Renal pelvis (tissue), 12 donors: ENCODE measurements at places on chromosomes 16 and 17. TPM values are rescaled to one million over a fixed set of nuclear protein-coding genes. Genes with fewer than 3 reads are reported as not detected.

DNA sequence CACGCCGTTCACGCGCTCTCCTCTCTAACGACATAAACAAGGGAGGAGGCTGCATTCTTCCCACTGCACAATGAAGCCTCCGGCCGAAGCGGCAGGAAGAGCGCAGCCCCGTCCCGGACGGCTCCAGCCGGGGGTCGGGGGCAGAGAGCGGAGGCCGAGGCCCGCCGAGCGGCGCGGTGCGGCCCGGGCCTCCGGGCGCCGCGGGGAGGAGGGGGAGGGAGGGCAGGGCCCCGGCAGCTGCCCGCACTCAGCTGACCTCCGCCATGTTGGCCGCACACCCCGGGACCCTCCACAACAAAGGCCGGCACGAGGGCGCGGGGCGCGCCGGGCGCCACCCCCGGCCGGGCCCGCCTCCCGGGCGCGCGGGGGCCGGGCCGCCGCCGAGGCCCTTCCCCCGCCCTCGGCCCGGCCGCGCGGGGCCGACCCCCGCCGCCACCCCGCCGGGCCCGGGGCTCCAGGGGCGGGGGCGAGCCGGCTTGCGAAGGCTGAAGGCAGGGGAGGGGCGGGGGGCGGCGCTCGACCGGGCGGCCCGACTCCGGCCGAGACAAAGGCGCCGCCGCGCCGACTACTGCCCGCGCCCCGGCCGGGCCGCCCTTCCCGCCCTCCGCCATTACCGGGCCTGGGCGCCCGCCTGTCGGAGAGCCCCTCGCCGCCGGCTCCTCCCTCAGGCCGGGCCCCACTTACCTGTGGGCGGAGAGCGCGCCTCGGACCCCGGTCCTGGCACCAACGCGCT, 527 bp downstream of the SIAH1 start:
- peak; percentile 54 for DNase-seq

DNA sequence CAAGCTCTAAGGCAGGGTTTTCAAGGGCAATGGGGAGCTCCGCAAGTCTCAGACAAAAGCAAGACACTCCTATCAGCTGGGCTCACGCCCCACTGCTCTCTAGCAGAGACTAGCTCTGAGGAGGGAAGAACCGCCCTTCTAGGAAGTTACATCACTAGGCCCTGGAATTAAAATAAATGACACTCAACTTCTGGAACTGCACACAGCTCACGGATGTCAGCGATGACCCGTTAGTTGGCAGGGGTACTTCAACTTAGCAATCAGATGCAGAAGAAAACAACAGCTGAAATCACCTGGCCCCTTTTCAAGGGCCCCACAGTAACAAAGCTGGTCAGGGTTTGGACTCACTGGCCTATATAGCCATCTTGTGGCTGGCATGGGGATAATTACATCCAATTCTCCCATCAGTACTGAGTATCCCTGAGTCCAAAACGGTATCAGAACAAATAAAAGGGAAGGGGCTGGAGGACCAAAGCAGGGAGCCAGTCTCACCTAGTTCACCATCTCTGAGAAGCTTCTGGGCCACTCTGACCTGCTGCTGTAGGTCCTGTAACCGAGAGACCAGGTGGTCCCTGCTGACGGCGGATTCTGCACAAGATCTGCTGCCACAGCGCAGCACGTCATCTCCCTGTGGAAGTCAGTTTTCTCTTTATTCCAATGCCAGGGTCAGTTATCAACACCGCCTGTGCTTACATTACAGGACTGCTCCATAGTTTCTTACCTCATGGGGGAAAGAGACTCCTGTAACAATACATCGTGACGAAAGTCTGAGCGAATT, 22.2 kb downstream of the SERPINF1 start:
- no peak for DNase-seq

DNA sequence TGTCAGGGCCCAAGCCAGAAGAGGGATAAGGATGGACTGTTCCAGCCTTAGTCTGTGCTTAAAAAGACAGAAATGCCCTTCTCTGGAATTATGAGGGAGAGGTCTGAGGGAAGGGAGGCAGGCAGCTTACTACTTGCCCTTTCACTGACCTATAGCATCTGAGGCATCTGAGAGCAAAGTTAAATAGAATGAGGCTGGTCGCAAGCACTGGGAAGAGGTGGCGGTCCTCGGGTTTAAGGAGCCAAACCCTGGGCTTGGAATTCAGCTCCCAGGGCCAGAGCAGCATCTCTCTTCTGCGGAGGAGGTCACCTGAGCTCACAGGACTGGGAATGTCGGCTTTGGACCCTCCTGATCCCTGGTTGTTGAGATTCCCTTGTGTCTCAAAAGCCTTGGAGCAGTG, 3.1 kb upstream of the LIMD2 start:
- no peak for DNase-seq

DNA sequence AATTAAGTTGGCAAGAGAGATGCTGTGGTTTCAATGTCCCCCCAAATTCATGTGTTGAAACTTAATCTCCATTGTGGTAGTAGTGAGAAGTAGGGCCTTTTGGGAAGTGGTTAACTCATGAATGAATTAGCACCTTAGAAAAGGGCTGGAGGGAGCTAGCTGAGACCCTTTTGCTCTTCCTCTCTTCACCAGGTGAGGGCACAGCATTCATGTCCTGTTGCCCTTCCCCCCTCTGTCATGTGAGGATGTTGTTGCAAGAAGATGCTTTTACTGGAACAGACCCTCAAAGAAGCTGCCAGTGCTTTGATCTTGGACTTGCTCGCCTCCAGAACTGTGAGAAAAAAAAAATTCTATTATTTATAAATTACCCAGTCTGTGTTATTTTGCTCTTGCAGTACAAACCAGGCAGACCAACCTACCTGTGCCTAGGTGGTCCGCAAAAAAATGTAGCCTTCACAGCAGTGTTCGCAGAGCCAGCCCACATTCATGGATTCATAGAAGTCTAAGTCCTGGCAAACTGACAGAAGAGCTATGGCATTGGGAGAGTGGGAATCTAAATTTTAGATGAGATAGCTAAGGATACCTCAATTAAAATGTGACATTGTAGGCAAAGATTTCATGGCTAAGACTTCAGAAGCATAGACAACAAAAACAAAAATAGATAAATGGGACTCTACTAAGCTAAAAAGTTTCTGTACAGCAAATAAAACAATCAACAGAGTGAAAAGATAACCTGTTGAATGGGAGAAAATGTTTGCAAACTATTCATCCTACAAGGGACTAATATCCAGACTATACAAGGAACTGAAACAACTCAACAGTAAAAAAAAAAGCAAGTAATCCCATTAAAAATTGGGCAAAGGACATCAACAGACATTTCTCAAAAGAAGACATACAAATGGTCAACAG, 32.0 kb upstream of the ABCA5 start:
- no peak for DNase-seq

GRCh38 chr17:32801641-32802040, 75.3 kb downstream of the MYO1D start:
- DNase-seq, result no peak

DNA sequence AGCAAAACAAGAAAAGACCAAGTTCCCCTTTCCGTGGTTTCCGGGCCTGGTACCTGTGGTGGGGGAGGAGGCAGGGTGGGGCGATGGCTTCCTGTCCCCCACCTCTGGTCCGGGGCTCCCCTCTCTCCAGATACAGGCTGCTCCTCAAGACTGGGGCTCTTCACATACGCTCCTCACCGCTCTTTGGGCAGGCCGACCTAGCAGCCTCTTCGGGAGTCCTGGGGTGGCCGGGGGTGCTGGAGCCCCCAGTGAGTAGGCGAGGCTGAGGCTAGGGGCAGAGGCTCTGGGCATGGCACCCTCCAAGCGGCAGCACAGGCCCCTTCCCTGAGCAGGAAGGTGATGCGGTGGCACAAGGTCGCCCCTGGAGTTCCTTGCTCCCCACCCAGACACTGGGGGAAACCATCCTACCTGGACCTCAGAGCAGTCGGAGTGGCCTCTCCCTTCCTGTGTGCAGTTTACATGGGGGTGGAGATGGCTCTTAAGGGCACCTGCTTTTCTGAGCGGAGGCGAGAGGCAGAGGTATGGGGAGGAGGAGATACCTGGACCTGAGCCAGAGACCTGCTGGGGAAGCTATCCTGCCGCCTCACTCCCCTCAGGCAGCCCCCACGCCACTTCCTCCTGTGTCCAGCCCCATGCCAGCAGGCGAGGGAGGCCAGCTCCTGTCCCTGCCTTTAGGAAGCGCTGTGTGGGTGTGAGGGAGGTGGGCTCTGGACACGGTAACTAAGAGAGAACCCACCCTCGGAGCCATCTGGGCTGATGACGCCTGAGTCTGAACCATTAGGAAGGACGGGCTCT, 891 bp downstream of the CORO1A start:
- DNase-seq, result no peak

- DNase-seq, result no peak
Measured at GRCh38 chr17:82015311-82015971, 7.2 kb downstream of the CENPX start.

DNA sequence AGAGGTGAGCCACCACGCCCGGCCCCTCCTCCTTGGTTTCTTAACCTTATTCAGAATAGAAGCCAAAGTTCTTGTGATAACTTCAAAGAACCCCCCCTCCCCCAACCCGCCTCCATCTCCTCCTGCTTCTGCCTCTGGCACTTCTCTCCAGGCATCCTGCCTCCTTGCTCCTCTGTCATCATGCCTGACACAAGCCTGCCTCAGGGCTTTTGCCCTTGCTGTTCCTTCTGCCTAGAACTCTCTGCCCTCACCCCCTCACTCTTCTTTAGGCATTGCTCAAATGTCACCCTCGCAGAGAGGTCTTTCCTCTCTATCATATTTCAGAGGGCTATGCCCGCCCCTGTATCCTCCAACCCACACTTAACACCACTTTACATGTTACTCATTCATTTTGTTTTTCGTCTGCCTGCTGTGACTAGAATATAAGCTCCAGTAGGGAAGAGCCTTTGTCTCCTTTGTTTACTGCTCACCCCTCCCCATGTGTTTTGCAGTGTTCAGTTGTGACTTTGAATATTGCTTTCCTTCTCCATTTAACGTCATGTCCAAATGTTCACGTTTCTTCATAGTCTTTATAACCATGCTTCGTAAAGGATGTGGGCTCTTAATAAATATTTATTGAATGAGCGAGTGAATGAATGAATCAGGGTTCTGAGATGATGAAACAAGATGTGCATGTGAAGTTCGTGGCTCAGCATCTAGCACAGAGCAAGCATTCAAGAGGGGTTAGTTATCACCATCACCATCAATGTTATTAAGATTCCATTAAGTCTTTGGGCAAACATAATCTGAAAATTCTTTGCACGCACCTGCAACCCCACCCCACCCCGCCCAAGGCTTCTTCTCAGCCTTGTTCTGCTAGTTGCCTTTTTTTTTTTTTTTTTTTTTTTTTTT, 186.2 kb upstream of the WSCD1 start:
- DNase-seq, result no peak

The WNT9B gene
- 7.2 TPM for polyA plus RNA-seq

The MRPL10 gene
- 58.5 TPM for polyA plus RNA-seq

The CHST6 gene
- polyA plus RNA-seq, result 1.2 TPM

The CES1 gene
- polyA plus RNA-seq, result 2.8 TPM
